ENCODE measurements at places on chromosomes 2 and 18.

DNA sequence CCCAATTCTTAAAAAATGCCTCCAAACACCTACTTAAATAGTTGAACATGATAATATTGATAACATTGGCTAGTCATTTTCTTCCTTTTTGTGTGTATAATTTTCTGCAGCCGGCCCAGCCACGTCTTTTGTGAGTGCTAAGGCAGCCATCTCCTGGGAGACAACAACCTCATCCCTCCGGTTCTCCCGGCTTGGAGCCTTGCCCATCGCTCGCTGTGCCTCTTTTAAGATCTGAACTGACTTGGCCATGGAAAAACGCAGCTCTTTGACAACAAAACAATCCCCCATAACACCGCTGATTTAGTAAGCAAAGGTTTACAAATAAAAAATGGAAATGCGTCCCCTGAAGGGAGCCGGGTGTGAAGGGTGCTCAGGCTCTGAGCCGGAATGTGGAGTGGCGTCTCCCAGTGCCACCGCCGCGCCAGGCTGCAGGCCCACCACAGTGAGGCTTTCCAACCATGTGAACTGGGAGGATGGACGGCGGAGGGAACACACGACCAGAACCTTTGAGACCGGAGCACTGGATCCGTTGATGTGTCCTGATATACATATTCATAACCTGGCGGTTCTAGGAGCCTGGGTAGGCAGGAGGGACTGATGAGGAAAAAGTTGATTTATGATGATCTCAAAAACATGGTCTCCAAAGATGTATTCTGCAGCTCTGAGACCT lies 87.4 kb downstream of the SMIM21 start:
- no peak for DNase-seq

GRCh38 chr2:72932045-72932740 lies 14.9 kb downstream of the EMX1 start:
- DNase-seq = no peak

DNA sequence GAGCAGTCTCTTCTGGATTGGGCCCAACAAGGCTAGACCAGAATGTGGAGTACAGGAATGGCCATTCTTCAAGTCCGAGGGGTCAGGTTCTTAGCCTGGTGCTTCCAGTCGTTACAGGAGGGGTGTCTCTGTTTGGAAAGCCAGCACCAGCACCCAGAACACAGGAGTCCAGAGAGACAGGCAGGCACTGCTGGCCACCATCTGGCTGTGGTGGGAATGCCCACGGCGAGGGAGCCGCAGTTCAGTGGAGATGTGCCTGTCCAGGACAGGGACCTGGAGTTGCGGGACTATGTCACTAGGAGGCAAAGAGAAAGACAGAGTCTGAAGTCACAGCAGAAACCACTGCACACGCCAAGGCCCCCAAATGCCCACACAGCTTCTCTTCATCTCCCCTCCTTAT lies 59.1 kb downstream of the TRABD2A start:
- DNase-seq = no peak

DNA sequence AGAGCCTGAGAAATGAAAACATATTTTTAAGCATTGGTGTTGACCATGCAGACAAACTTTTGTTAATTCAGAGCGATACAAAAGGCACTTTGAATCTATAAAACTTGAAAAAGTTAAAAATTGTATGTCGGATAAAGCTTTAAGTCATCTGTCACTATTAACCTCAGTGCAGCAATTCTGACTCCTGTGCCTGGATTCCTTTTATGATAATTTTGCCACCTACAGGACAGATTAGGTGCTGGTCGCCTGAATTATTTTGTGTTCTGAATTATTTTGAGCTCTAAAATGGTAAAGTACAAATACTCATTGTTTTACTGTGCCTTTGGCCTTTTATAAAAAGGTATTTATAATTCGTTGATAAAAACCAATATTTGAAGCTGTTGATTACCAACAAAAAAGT lies 19.4 kb upstream of the RNF138 start:
- DNase-seq = no peak

DNA sequence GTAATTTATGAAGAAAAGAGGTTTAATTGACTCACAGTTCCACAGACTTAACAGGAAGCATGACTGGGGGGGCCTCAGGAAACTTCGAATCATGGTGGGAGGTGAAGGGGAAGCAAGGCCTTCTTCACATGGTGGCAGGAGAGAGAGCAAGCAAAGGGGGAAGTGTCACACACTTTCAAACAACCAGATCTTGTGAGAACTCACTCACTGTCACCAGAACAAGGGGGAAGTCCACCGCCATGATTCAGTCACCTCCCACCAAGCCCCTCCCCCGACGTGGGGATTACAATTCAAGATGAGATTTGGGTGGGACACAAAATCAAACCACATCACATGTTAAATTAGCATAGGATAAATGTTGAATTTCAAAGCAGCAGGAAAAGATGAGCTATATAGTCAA lies 56.2 kb downstream of the STRADB start:
- DNase-seq = no peak

- DNase-seq = no peak
Observed at GRCh38 chr2:211957799-211958198, 580.8 kb downstream of the ERBB4 start.

GRCh38 chr2:238689871-238690389 lies 158.0 kb upstream of the TWIST2 start:
- no peak for DNase-seq

DNA sequence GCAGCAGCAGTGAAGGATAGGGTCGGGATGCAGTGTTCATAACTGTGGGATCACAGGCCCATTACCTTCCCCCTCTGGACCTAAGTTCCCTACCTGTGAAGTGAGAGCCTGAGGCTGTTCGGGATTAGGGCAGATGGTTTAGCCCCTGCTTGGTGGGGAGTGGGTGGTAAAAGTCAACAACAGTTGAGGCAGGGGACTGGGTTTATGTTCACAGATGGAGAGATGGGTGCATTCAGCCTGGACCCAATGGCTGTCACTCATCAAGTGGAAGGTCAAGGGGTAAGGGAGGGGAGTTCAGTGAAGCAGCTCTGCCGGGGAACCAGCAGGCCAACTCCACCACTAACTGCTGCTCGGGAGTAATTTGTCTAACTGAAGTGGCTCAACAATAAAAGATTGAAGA lies 180.4 kb downstream of the FAM210A start:
- no peak for DNase-seq

- DNase-seq = no peak
Observed at GRCh38 chr18:12615748-12616147, 42.2 kb downstream of the SPIRE1 start.

GRCh38 chr2:147759536-147759935 lies 85.3 kb upstream of the ACVR2A start:
- DNase-seq = no peak
